ENCODE measurements at places on chromosomes 1 and 21. TPM values are rescaled to one million over a fixed set of nuclear protein-coding genes. Genes with fewer than 3 reads are reported as not detected.

DNA sequence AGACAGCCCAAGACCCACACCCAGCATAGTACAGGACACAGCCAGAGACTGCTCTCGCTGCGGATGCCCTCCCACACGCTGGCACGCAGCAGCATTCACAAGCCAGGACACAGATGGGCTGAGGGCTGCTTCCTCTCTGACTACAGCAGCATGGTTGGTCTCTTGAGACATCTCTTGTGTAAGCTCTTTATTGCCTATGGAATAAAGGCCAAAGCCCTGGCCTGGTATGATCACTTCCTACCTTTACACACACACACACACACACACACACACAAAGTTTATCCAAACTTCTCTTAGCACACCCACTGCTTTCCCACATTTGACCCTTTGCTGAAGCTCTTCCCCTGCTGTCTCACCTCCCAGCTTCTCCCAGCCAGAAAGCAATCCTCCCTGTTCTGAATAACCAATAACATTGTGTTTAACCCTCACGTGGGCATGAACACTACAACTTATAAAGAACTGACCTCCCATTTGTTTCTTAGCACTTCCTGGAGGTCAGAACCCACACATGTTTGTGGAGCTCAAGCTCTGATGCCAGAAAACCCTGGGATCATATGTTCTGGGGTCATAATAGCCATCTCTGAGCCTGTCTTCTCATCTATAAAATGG is 1.2 kb upstream of the LUZP1 start:
- DNase-seq, result no peak

Gene TPTE
- total RNA-seq, result not detected

DNA sequence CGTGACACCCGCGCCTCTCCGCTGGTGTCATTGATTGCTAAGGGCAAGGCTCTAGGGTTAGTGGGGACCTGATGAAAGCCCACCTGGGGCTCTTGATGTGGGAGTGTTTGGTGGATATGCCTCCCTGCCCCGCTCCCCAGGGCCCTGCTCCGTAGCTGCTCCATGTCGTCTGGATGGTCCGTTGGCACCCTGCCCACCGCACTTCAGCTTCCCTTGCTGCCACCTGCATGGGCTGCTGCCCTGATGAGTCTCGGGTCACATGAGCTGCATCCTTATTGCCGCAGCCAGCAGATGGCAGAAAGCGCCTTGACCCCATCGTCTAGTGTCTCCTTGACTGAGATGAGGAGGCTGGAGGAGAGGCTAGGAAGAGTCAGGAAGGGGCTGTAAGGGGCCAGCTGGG is 439.4 kb downstream of the CAMTA1 start:
- no peak for DNase-seq

Gene RGS8
- 0.17 TPM for total RNA-seq

DNA sequence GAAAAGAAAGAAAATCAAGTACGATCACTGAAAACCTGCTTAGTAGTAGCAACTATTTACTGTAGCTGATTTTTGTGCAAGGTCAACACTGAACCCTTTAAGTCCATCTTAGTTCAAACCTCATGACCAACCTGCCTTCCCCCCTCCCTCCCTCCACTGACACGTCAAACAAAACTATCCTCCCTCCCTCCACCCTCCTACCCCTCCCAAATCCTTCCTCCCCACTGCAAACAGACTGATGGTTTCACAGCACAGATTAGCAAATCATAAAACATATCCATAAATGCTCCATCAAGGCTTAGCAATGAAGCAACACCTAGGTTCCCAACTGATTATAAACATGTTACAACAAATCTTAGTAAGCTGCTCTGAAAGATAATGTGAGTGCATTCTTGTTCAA is 164.3 kb upstream of the GREM2 start:
- no peak for DNase-seq

DNA sequence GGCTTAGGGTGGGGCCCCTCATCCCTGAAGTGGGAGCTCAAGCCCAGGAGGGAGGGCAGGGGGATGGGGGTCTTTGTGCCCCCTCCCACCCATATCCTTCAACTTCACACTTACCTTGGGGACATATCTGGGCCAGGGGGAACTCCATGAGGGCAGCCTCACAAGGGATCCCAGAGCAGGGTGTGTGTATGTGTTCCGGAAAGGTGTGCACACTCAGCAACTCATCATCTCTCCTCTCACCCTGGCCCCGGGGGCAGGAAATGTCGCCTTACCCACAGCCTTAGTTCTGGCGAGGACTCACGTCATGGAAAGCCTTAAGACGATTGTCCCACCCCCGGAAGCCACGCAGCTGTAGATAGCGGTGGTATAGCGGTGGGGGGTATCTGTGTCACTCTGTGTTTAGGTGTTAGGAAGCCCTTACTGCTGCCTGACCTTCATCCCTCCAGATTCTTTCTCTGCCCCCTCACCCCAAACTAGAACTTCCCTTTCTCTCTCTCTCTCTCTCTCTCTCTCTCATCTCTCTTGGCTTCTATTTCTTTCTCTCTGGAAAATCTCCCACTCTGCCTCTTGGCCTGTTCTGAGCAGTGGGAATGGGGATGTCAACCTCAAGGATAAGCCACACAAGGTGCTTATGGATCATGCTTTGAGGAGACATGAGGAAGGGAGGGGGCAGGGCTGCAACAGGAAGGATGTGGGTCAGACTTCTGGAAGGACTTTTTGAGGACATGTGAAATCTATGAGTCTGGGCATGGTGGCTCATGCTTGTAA is at the start of gene SH2D2A:
Gene SH2D2A, minus strand, starts transcription at position 288 of the 768 bp plus-strand sequence. Its CDS starts 140 bp downstream, at position 148.
- DNase-seq, result no peak

DNA sequence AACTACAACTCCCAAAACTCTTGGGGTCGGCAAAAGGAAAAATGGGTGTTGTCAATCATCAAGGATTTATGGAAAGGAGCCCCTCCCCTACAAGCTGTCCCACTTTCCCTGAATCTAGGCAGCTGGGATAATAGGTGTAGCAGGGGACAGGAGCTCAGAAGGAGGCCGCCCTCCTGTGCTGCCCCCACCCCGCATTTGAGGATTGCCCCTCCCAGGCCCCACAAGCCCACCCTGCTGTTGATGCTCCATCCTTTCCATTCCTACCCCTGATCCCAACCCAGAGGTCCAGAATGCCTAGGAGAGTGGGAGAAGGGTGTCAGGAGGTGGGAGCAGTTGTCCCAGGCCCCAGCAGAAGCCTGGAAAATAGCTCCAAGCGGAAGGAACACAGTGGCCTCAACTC is 1.9 kb upstream of the MRPL24 start:
- no peak for DNase-seq

Measured in chondrocyte (in vitro differentiated cells).